ENCODE measurements at places on chromosomes 3 and 15.

DNA sequence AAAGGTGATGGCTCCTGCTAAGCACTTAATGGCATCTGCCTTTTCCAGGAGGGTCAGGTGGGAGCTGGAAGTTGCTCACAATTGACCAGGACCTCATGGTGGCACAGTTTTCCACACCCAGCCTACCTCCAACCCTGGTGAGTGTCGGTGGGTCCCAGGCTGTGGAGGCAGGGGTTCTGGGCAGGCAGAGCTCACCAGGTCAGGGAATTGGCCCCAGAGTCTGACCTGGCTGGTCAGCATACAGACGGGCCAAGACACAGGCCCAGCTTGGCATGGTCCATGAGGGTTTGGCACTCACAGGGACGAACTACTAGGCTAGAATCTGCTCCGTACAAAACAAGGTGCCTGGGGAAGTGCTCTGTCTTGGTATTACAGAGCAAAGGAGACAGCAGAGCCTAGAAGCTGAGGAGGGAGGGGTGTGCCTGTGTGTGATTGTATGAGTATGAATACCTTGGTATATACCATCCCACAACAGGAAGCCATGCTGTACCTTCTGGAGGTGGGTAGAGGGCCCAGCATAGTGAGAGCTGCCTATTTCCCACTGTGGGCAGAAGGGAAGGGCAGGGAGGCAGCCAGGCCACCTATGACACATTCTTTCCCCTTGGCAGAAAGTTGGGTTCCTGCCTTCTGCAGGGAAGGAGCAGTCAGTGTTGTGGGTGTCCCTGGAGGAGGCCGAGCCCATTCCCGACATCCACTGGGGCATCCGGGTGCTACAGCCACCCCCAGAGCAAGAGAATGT is 6.5 kb downstream of the APEH start:
- no peak for DNase-seq

DNA sequence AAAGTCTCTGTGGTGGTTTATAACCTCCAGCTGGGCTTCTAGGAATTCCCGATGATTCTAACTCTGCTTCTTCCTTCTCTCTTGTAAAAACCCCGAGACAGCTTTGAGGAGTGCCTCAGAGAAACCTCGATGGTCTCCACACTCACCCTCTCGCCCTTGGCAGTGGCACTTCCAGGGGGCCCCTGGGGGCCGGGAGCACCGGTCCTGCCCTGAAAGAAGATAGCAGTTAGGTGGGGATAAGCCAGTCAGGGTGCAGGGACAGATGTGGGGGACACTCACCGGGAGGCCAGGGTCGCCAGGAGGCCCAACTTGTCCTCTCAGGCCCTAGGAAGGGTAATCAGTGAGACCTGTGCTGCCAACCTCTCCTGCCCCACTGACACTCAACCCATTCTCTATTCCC is 9.7 kb downstream of the COL7A1 start:
- DNase-seq, result no peak

- no peak for DNase-seq
These were observed 12.0 kb downstream of the KLF15 start for GRCh38 chr3:126345231-126345630.

DNA sequence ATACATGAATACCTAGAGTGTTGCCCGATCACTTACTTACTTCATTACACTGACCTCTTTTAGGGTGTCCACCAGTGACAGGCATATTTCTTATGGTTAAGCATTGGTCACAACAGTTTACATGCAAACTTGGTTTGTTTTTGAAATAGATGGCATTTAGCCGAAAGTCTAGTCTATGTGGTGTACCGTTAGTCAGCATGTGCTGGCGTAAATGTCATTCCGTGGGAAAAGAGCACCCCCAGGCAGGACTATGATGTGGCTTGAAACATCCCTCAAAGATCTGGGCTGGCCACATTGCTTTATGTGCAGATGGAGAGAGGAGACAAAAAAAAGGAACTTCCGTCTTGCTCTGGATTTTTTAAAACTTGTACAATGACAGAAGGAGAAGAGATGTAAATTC is 357.0 kb upstream of the ICE2 start:
- DNase-seq, result no peak

DNA sequence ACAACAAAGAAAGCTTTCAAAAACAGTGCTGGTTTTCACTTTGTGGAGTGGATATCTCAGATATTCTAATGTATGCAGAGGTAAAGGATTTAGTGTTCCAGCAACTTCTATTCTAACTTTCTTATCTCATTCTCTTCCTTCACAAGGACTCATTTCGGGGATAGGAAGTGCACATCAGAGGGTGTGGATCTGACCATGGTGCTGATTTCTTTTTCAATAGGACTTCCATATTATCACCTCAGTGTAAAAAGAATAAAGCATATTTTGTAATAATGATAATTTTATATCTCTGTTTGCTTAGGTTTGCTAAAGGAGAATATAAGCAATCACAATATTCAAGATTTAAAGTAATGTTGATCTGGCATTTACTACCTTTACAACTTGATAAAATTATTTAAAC is 12.5 kb upstream of the CADM2 start:
- DNase-seq, result no peak

- DNase-seq, result no peak
These were observed 7.9 kb upstream of the FBXO22 start for GRCh38 chr15:75895731-75896130.

DNA sequence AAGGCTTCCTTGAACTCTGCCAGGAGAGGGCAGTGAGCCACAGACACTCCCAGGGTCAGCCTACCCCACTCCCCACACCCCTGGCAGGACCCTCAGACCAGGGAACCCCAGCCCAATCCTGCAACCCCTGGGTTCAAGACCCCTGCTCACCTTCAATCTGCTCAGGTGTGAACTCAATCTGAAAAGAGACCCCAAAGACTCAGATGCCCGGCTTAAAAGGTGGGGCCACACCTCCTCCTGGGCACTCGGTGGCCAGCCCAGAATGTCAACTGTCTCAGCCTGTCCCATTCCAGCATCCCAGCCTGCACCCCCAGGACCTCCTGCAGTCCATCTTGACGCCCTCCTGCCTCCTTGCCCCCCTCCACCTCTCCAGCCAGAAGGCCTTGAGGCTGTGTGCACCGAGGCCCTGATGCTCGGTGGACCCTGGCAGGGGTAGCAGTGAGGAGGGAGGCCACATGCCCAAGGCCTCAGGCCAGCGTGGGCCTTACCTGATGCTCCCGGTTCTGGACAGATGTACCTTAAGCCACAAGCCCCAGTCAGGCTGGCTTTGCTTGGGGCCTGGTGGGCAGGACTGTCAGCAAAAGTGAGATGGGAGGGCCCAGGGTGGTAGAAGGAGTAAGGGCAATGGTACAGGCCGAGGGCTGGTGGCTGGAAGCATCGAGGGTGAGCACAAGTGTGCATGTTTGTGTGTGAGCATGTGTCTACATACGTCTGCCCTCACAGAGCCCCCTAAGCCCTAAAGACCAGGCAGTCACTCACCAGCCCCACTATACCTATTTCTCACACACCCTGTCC is 2.2 kb downstream of the MYL3 start:
- no peak for DNase-seq

DNA sequence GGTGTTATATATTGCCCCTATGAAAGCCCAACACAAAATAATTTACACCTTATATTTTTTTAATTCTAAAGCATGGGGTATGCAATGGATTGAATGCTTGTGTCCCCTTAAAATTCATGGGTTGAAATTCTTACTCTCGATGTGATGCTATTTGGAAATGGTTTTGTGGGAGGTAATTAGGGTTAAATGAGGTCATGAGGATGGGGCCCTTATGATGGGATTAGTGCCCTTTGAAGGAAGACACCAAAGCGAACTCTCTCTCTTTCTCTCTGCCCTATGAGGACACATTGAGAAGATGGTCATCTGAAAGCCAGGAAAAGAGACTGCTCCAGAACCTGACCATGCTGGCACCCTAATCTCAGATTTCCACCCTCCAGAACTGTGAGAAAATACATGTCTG is 7.6 kb upstream of the SRGAP3 start:
- DNase-seq, result no peak

- DNase-seq, result no peak
These were observed 314.6 kb downstream of the GBE1 start for GRCh38 chr3:81446806-81447205.

DNA sequence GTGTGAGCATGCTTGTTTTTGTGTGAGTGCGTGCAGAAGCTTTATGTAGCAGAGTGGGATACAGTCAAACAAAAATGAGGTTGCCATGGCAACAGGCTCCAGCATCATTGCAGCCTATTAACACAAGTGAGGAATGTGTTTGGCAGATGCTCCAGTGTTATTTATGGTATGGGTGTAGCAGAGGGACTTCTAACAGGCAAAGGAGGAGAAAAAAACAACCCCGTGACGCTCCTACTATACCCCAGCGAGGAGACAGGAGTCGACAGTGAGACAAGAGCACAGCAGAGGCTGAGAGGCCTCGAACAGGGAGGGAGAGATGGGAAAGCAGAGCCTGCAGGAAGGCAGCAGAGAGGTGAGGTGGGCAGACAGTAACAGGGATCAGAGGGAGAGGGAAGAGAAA is 4.9 kb downstream of the ADCY5 start:
- DNase-seq, result peak; percentile 34

- peak; percentile 28 for DNase-seq
These were observed 7.5 kb upstream of the CMTM6 start for GRCh38 chr3:32510075-32510724.

DNA sequence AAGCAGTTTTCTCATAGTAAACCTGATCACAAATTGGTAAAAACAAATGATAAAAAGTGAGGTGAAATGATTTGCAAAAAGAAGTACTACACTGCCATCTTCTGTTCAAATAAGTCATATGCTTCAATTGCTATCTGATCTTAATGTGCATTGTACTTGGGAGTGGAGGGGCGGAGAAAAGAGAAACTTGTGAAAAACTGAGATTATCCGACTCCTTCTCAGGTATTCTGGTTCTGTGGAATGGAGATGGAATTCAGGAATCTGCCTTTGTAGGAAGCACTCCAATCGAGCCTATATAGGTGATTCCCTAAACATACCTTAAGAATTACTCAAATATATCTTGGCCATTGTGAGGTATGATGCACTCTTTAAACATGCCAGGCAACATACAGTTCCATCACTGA is 180.6 kb downstream of the CHL1 start:
- peak; percentile 7 for DNase-seq

DNA sequence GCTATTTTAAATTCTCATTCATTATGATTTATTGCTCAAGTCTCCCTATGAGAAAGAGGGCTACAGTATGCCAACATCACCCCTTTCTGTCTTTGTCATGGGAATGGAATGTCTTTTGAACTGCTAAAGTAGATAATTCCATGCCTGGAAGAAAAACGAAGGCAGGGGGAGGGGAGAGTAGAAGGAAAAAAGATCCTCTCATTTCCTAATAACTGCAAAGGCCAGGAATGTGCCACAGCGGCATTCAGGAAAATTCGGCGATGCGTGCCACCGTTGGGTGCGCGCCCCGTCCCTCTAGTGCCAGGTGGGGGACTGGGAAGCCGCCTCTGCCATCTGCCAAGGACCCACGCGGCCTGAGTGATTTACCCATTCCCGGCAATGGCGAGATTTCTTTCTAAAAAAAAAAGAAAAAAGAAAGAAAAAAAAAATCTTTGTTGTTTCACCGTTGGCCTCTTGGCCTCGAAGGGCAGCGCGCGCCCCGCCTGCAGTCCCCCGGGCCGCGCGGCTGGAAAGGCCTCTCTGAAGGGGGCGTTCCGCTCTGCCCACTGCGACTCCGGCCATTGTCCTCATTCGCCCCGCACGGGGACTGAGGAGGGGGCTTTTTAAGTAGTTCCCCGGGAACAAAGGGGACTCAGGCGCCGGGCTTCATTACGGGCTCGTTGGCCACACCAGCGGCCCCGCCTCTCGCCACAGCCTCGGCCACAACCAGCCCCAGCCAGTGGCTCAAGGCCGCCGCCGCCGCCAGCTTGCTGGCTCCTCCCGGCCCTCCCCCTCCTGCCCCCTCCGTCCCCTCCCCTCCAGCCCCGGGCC is 54.5 kb downstream of the CPN2 start:
- DNase-seq, result no peak
